Fibroblast of upper back skin (primary cell): ENCODE measurements at places on chromosomes 13 and 19.

DNA sequence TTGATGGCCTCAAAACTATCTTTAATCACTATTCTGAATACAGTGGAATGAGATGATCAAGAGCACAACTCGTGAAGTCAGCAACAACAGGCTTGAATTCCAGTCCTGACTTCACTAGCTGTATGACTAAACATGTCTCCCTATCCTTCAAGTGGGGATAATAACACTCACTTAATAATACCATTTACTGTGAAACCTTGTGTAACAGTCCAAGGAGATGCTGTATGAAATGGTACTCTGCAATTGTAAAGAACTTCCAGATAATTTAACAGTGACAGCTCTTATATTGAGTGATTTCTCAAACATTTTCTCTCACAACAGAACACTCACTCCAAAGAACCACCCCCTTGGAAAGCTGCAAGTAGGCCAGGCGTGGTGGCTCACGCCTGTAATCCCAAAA is 823.1 kb downstream of the DIAPH3 start:
- no peak for DNase-seq

GRCh38 chr13:75479102-75479740 is 2.7 kb downstream of the TBC1D4 start:
- DNase-seq, result no peak

DNA sequence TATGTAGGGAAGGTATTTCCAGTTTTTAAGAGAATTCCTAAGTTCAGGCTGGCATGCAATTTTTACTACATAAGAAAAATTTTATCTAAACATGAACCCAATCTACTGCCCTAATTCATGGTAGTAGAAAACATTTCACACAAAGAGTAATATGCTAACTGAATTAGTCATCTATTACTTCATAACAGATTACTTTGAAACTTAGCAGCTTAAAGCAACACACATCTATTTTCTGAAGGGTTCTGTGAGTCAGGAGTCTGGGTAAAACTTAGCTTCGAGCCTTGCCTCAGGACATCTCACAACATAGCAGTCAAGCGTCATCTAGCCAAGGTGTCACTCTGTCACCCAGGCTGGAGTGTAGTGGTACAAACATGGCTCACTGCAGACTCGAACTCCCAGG is 537.5 kb downstream of the DCT start:
- no peak for DNase-seq

DNA sequence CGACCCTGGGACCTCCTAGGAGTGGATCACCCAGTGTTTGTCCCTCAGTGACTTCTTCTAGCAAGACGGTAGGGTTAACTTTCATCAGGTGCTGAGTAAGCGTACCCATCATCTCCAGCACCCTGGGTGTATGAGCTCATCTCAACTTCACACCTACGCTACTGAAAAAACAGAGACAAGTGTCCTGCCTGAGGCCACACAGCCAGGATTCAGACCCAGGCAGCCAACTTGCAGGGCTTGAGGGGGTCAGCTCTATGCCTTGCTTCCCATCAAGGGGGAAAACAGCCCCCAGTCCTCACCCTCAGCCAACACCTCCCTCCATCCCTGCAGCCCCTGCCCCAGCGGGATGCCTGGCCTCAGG is 4.6 kb downstream of the TLE2 start:
- DNase-seq, result no peak

GRCh38 chr19:47239610-47240296 is 8.8 kb upstream of the BBC3 start:
- peak; percentile 39 for DNase-seq

GRCh38 chr19:1076951-1077350 is 10.0 kb downstream of the ARHGAP45 start:
- DNase-seq, result no peak

DNA sequence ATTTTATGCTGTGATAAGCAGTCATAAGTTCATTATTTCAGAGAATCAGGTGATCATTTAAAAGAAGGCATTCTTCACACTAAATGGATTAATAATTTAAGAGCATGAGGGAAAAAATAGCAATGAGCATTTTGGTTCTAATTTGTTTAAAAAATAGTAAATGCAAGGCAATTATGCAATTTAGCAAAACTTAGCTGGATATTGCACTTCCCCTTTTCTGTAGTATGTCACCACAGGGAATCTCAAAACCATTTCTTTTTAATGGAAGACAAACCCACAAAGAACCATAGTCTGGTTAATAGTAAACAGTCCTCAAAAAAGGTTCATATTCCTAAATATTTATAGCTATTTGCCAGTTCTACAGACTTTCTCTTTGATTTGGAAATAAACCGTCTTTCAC is 30.2 kb downstream of the COG6 start:
- no peak for DNase-seq

- peak; percentile 4 for DNase-seq
These were observed 11.0 kb downstream of the ZNF665 start for GRCh38 chr19:53182202-53182601.

- no peak for DNase-seq
These were observed 104.6 kb downstream of the COL4A2 start for GRCh38 chr13:110411688-110412059.

DNA sequence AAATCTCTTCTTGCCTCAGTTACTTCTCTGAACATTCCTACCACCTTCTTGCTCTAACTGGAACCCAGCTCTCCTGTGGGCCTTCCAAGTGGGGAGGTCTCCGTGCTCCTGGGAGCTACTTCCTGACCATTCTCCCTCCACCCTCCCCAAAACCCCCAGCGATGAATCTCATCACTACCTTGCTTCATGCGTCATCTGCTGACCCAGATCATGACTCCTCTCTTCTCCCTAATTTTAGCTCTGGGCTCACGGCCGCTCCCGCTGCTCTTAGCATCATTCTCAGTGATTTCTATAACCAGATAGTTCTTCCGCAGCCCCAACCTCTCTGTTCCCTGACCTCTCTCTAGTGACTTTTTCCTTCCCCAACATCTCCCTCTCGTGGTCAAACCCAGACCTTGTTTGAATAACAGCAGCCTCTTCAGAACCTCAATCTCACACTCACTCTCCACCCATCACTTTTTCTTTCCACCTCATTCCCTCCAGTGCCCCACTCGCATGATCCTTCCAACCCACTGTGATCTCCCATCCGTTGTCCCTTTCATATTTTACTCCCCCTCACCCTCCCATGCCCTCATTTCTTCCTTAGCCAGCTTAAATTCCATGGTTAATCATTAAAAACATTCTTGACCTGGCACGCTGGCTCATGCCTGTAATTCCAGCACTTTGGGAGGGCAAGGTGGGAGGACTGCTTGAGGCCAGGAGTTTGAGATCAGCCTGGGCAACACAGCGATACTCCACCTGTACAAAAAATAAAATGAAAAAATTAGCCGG is 21.8 kb downstream of the MRPS12 start:
- DNase-seq, result no peak

GRCh38 chr19:58326501-58326913 is 287 bp upstream of the ZSCAN22 start:
- no peak for DNase-seq

- peak; percentile 77 for DNase-seq
These were observed 379.4 kb downstream of the KLF12 start for GRCh38 chr13:73754727-73755292.

GRCh38 chr19:55703790-55704215 is 28.8 kb downstream of the EPN1 start:
- no peak for DNase-seq

GRCh38 chr13:62292714-62293480 is 877.2 kb upstream of the PCDH20 start:
- DNase-seq, result no peak

- no peak for DNase-seq
These were observed 2.8 kb upstream of the ZNF543 start for GRCh38 chr19:57317503-57317902.

GRCh38 chr13:65606622-65607021 is 1623.5 kb downstream of the PCDH9 start:
- peak; percentile 90 for DNase-seq

- no peak for DNase-seq
These were observed 1004.3 kb downstream of the SLITRK5 start for GRCh38 chr13:88675347-88675996.

GRCh38 chr19:31378404-31378803 is 29.2 kb upstream of the TSHZ3 start:
- DNase-seq, result peak; percentile 94

GRCh38 chr19:570937-571565 is 1.3 kb upstream of the BSG start:
- no peak for DNase-seq

DNA sequence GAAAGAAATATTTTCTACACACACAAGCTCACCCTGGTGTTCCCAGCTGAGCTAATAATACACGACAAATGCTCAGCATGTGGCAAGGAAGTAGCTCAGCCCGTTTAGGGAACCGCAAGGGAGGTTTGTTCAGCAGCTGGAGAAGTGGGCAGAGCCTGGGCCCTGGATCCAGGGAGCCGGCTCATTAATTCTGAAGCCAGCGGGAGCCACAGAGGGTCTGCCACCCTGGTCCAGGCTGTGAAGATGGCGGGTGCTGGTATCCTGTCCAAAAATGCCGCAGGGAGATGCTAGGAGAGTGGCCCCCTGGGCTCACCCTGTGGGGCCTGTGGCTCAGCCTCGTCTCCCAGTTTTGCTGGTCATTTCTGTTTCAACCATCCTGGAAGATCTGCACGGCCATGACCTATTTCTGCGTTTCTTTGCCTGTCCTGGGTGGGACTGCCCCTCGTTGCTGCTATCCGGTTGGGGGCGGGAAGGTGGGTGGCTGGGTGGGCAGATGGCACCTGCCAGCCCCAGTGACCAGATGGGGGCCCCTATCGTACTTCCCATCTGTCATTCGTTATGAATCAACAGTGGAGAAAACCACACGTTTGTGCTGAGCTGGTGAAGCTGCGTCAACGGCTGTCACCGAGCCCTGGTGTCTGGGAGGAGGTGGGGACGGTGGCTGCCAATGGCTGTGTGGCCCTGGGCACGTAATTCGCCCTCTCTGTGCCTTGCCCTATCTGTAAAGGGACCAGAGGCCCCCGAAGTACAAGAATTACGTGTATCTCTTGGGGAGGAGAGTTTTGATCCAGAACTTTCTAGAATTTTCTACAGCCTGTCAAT is 2.7 kb upstream of the GNA15 start:
- peak; percentile 41 for DNase-seq
